Sigmoid colon (tissue), 7 donors: ENCODE measurements at places on chromosomes 16 and 17. TPM values are rescaled to one million over a fixed set of nuclear protein-coding genes. Genes with fewer than 3 reads are reported as not detected.

DNA sequence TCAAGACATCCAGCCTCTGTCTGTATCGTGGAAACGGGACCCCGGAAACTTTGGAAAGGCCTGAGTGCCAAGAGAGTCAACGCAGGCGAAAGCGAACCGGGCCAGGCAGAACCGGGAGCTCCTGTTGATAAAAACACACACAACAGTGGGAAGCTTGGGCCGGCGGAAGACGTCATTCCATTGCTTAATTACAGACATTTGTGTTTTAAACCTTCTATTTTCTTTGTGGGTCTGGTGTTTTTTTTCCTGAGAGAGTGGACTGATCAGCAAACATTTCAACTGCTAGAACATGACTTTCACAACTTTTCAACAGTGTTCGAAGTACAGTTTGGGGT is 878 bp upstream of the RNF157 start:
- H3K4me3 ChIP-seq: peak overlapping the region; percentile 64
- H3K27me3 ChIP-seq: no peaks in the 10 kb centered on the region
- H3K27ac ChIP-seq: peak overlapping the region; percentile 41
- no peaks in the 10 kb centered on the region for H3K36me3 ChIP-seq
- DNase-seq: peak; percentile 82
- H3K4me1 ChIP-seq: peaks cover 20% of the 10 kb centered on the region

- H3K27ac ChIP-seq: peak overlapping the region; percentile 100
Observed at GRCh38 chr17:42387661-42388380, 421 bp downstream of the STAT3 start.

Gene LHX1
- not detected for polyA plus RNA-seq

GRCh38 chr17:71080937-71081336 is 911.6 kb downstream of the KCNJ2 start:
- H3K4me1 ChIP-seq: no peaks in the 10 kb centered on the region
- no peak overlapping the region for H3K4me3 ChIP-seq
- H3K36me3 ChIP-seq: no peaks in the 10 kb centered on the region
- no peak overlapping the region for H3K27ac ChIP-seq
- DNase-seq: no peak

DNA sequence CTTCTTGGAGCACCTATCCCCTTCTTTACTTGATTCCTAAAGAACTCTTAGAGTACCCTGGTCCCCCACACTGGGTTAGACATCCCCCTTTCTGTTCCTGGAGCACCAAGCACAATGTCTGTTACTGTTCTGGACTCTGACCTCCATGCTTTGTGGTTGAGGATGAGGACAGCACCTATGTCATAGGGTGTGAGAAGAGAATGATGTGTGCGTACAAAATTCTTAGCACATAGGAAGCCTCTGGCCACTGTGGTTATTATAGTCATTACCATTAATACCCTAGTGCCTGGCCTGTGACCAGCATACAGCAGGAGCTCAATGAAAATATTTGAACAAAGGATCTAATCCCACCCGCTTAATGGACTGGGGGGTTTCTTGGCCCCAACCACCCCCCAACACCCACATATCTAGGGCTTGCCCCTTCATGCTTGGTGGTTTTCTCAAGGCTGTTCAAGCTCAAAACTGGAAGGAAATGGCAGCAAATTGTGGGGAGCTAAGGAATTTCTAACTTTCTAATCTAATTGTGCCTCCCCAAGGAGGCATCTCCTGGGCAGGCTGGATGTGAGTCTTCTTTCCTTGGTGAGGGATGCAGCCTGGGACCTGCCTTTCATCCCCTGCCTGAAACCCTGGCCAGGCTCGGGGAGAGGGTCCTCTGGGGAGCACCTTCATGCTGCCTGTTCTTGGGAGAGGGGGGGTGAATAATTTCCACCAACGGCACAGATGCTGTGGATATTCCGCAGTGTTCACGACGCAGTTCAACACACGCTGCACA is 1.5 kb upstream of the CMIP start:
- no peak for DNase-seq
- H3K27me3 ChIP-seq: no peaks in the 10 kb centered on the region
- peak overlapping the region; percentile 76 for H3K27ac ChIP-seq
- no peak overlapping the region for H3K4me3 ChIP-seq

- H3K36me3 ChIP-seq: no peaks in the 10 kb centered on the region
- no peak for DNase-seq
- no peak overlapping the region for H3K27ac ChIP-seq
- peaks cover 6% of the 10 kb centered on the region for H3K4me1 ChIP-seq
Observed at GRCh38 chr17:55427587-55427882, 5.9 kb upstream of the MMD start.

Gene TERB1
- 0.03 TPM for polyA plus RNA-seq

Gene ZNF423
- polyA plus RNA-seq: 1.2 TPM

DNA sequence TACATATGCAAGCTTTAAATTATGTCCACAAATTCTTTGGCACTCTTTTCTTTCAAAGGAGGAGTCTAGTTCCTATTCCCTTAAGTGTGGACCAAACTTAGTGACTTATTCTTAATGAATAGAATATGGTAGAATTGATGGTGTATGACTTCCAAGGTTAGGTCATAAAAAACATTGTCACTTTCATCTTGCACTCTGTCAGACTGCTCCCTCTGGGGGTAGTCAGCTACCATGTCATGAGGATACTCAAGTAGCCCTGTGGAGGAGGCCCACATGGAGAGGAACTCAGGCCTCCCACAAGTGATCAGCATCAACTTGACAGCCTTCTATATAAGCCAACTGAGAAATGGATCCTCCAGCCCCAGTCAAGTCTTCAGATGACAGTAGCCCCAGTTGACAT is 58.0 kb upstream of the SCNN1B start:
- no peaks in the 10 kb centered on the region for H3K27me3 ChIP-seq
- H3K36me3 ChIP-seq: no peaks in the 10 kb centered on the region
- H3K4me1 ChIP-seq: no peaks in the 10 kb centered on the region
- DNase-seq: no peak
- H3K27ac ChIP-seq: no peak overlapping the region

DNA sequence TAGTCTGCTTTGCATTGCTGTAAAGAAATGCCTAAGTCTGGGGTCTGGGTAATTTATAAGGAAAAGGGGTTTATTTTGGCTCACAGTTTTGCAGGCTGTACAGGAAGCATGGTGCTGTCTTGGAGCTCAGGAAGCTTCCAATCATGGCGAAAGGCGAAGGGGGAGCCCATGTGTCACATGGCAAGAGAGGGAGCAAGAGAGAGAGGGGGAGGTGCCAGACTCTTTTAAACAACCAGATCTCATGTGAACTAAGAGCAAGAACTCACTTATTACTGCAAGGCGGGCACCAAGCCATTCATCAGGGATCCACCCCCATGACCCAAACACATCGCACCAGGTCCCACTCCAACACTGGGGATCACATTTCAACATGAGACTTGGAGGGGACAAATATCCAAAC is 148.2 kb upstream of the HS3ST2 start:
- H3K4me1 ChIP-seq: no peaks in the 10 kb centered on the region
- H3K27me3 ChIP-seq: no peaks in the 10 kb centered on the region
- no peak overlapping the region for H3K27ac ChIP-seq
- no peak overlapping the region for H3K4me3 ChIP-seq
- no peaks in the 10 kb centered on the region for H3K36me3 ChIP-seq

DNA sequence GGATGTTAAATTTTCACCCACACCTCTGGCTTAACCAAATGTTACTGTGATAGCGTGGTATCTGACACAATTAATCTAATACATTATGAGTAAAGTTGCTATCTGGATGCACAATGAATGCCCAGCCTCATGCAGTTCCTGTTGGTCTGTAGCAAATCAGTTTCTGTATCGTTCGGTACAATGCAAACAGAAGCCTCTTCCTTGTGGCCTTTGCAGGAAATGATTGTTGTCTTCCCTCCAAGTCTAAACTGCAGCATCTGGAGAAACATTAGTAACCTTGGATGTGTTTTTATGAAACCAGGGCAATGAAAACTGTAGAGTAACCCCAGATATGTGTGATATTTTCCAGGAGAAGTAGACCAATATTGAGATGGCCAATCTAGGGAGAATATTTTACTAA is 46.8 kb downstream of the CYB561 start:
- H3K27me3 ChIP-seq: no peaks in the 10 kb centered on the region
- H3K4me3 ChIP-seq: no peak overlapping the region
- peaks cover 18% of the 10 kb centered on the region for H3K4me1 ChIP-seq

Gene FNDC8
- polyA plus RNA-seq: not detected
